Lower lobe of right lung (tissue), 2 donors: ENCODE measurements at places on chromosomes 4 and X.

DNA sequence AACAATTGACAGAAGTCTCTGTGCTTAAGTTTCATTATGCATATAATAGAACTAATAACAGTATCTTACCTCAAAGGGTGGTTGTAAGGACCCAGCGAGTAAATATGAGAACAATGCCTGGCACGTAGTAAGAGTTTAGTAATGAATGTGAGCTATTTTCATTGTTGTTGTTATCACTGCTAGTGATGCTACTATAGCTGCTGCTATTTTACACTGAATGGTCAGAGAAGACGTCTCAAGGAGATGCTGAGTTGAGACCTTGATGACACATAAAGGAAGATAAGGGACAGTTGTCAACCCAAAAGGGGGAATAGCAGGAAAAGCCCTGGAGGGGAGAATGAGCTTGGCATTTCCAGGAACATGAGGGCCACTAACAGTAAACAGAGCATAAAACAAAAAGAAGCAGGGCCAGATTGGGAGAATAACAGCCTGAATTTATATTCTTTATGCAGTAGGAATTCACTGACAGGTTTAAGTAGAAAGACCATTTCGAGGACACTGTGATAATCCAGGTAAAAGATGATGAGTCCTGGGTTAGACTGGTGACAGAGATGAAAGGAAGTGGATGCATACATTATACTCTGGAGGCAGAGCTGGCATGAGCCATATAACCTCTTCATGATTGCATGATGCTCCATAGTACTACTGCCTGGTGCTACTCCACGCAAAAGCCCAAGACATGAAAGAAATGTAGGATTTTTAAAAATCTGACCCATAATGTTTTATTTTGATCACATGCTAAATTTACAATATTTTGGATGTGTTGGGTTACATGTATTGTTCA, 23.1 kb downstream of the ATP8A1 start:
- DNase-seq: no peak

GRCh38 chr4:39043058-39043860, 11.1 kb upstream of the TMEM156 start:
- peak; percentile 26 for DNase-seq

DNA sequence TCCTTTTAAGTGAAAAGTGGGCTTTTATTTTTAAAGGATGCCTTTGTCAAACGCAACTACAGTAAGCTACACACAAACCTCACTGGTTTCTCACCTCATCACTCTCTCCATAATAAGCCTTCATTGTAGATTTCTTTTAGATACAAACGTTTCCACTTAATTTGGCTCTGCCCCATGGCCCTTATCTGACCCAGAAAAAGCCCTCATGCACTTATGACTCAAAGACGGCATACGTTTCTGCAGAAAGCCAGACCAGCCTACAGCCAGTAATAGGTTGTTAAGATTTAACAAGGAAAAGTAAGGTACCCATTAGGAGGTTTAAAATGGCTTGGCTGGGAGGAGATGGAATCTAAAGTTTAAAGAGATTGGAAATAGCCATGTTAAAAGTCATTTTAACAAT, 914.6 kb upstream of the INTU start:
- DNase-seq: no peak

- no peak for DNase-seq
Observed at GRCh38 chrX:131068945-131069719, 11.0 kb downstream of the ARHGAP36 start.

- no peak for DNase-seq
Observed at GRCh38 chr4:129246910-129247461, 151.0 kb downstream of the C4orf33 start.
